ENCODE measurements at places on chromosomes 3 and 15.

GRCh38 chr15:64703632-64703959 is 71.8 kb downstream of the RBPMS2 start:
- no peak for DNase-seq

GRCh38 chr15:44726136-44726535 is 10.2 kb upstream of the TRIM69 start:
- DNase-seq: no peak

DNA sequence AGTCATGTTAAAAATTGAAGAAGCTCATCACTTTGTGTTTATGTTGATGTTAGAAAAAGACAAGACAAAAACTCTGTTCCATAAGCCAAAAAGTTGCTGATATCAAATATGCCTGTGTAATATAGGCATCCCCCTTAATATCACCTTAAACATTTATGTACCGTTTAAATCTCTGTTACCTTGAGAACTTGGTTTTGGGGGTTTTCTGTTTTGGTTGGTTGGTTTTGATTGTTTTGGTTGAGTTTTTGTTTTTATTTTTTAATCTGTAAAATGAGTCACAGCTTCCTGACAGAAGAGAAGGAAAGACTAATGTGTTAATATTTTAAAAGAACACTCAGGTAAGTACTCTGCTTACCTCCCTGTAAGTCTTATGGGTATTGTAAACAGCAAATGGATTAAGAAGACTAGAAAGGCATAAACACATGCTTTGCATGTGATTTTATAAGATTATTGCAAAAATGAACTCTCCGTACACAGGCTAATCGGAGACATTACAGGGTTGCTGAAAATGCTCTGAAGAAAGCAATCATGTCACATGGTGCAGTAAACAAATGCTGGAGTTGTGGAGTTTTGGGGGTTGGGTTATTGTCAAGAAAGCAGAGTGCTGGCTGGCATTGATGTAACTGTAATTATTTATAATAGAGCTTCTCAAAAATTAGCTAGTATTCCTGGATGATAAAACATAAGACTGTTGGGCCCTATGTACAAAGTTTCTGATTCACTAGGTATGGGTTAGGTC is 69.5 kb upstream of the MBNL1 start:
- DNase-seq: no peak

DNA sequence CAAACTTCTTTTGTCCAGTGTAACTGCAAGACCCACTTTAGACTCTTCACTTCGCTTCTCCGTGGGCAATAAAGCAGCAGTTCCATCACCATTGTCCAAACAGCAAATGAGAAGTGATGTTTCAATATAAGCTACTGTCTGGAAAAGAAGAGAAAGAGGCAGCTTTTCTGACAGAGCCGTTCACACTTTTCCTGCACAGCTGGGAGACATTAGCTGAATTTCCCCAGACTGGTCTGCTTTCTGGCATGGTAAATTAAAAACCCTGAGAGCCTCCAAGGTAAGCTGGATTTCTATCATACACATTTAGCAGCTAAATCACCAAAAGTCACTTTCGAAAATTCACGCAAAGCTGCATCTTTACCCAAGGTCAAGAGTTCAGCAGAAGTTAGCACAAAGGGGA is 108.5 kb upstream of the CMC1 start:
- no peak for DNase-seq

DNA sequence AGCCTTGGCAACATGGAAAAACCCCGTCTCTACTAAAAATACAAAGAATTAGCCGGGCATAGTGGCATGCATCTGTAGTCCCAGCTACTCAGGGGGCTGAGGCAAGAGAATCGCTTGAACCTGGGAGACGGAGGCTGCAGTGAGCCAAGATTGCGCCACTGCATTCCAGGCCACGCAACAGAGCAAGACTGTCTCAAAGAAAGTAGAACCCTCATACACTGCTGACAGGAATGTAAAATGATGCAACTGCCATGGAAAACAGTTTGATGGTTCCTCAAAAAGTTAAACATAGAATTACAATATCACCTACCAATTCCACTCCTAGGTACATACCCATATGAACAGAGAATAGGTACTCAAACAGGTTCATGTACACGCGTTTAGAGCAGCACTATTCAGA is 158.9 kb downstream of the TBC1D5 start:
- DNase-seq: no peak

GRCh38 chr3:159273070-159273469 is 471.2 kb downstream of the MFSD1 start:
- DNase-seq: no peak

DNA sequence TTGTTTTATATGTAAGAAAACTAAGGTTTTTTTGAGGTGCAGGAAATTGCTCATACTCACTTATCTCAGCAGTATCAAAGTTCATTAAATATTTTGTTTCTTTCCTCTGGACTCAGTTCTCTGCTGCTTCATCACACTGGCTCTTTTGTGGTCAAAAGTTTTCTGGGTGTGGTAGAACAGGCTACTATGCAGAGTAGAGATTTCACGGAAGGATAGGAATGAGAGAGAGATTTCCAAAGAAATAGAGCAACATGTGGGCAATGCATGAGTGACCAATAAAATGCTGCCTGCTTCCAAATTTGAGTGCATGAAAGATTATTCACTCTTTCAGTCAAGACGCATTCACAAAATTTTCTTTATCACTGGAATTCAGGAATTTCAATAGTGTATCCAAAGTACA is 577.3 kb upstream of the SEMA6D start:
- DNase-seq: no peak
